ENCODE measurements at places on chromosomes 4 and X. TPM values are rescaled to one million over a fixed set of nuclear protein-coding genes. Genes with fewer than 3 reads are reported as not detected.
A peak's percentile ranks its signal among the peaks of the same experiment; 100 is the strongest.

DNA sequence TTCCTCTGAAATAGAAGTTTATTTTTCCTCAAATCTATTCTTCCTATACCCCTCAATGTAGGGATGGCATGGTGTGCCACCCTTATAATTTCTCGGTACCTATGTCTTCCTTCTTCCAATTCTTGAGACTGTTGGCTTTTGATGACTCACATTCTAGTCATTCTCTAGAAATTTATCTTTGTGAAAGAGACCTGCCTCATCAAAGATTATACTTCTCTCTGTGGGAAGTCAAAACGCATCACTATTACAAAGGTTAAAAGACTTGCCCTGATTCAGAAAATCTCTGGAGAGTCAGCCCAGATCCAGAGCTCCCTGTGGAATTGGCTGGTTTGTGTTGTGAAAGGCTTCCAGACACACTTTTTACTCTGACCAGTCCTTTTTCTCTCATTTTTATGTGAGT is 65.9 kb upstream of the FSTL5 start:
- peak; percentile 6 for DNase-seq

- no peak for DNase-seq
These were observed 317.9 kb downstream of the OPHN1 start for GRCh38 chrX:68115371-68115770.

DNA sequence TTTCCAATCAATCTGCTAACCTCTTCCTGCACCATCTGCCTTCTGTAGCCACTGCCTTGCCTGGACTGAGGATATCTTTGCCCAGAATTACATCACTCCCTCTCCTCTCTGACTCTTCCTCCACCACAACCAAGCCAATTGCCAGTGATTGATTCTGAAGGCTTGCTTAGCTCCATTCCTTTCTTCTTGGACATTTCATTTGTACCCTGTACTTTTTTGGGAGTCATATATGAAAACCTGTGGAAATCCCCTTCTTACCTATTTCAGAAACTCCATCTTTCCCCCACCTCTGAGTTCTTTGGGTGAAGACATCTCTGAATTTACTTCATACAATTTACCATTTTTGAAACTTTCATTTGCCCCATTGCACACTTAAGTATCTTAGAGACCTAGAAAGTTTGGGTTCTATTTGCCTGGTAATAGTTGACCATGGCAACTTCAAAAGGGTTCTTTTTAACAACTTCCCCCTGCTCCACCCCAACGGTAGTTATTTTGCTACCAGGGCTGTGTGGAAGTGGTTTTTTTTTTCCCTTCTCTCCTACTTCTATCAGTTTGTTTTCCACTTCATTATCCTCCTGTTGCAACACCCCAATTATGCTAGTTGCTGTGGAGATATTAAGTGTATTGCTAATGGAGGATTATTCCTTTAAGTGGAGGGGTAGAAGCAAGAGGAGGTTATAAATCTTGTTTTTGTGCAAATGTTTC is 14.3 kb downstream of the SGMS2 start:
- DNase-seq, result no peak

INTU gene
- 3.1 TPM for total RNA-seq

CYSLTR1 gene
- total RNA-seq, result not detected

Data from foreskin keratinocyte (primary cell).